ENCODE measurements at places on chromosomes 13 and 19. TPM values are rescaled to one million over a fixed set of nuclear protein-coding genes. Genes with fewer than 3 reads are reported as not detected.

Gene GGN
- 0.65 TPM for polyA plus RNA-seq

Gene PEX11G
- 1.7 TPM for polyA plus RNA-seq

Gene NAXD
- polyA plus RNA-seq: 27.2 TPM

Gene PLPPR2
- 50.2 TPM for polyA plus RNA-seq

Gene FXYD7
- 0.39 TPM for polyA plus RNA-seq

Gene KRTDAP
- polyA plus RNA-seq: not detected

DNA sequence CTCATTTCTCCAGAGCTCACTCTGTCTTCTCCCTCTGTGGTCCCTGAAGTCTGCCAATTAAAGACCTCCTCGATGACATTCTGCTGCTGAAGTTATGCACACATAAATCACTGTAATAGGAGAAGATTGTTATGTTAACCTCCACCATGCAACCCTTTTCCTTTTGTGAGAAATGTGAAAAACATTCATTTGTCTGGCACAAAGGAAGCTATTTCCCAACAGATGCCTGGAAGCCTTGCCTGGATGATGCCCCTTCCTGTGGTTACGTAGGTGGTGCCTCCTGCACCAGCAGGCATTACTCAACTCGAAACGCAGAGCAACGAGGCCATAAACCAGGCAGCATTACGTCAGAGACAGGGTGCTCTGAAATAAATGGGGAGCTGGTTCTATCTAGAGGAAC, 327.4 kb upstream of the ZNF507 start:
- no peak overlapping the region for H3K27ac ChIP-seq
- no peaks in the 10 kb centered on the region for H3K4me1 ChIP-seq
- no peaks in the 10 kb centered on the region for H3K36me3 ChIP-seq

DNA sequence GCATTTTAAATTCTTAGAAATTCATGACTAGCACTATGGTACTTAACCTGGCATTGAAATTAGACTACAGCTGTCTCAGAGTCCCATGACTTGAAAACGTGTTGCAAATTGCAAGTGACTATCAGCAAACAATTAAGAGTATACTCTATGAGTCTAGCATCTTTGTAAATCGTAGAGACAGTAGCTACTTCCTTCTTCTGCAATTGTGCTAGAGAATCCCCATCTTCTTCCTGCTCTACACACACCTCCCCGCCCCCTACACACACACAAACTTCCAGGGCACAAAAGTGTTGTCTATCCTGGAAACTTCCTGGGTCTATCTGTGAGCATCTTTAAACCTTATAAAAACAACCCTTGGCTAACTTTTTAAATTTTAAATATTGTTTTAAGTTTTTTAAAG, 35.2 kb upstream of the MIR17HG start:
- no peak overlapping the region for H3K27ac ChIP-seq
- no peaks in the 10 kb centered on the region for H3K27me3 ChIP-seq
- no peak for DNase-seq

GRCh38 chr19:3604987-3605343, 1.7 kb downstream of the TBXA2R start:
- H3K4me1 ChIP-seq: peaks cover 11% of the 10 kb centered on the region
- no peak overlapping the region for H3K27ac ChIP-seq

DNA sequence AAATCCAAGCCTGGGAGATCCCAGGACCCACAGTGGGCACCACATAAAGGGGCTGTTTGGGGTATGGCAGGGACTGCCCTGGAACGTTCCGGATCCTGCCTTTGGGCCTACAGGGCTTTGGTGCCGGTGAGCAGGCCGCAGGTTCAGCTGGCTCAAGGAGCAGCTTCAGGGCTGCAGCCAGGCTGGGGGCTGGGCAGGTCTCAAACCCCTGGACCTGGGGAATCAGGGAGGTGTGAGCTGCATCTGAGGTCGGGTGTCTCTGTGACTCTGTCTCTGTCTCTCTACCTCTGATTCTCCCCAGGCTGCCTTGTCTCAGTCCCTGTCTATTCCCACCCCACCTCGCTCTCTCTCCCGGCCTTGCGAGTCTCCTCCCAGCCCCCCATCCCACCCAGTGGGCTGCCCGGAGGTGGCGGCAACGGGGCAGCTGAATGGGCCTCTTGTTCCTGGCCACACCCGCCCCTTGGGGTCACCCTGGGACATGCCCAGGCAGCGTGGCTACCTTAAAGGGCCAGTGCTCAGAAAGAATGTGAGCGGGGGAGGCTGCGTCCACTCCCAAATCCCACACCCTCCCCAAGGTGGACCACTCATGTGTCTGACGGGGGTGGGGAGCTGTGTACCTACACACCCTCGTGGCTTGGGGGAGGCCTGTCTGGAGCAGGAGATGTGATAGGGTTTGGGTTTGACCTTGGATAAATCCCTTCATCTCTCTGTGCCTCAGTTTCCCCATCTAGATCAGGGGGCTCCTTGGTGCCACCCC, 31.1 kb downstream of the NFIC start:
- H3K27me3 ChIP-seq: no peaks in the 10 kb centered on the region
- peak overlapping the region; percentile 26 for H3K27ac ChIP-seq
- H3K4me1 ChIP-seq: peaks cover 17% of the 10 kb centered on the region
- no peak for DNase-seq

DNA sequence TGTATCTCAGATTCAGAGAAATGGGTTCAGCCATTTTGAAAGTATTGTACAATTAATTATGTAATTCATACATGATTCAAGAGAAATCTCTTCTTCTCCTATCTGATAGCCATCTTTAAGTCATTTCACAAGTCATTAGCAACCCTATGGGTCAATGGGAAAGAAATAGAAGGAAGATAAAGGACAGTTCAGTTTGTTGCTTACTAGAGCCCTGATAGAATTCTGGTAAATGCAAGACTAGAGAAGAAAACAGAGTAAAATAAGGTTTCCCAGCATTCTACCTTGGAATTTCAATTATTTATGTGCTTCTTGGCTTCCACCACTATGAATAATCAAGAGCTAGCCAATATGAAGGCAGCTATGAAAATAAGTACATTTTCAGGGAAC, 117.7 kb downstream of the LHFPL6 start:
- no peak overlapping the region for H3K27ac ChIP-seq
- peak; percentile 33 for DNase-seq
- no peak overlapping the region for H3K4me3 ChIP-seq
- H3K36me3 ChIP-seq: no peaks in the 10 kb centered on the region
- no peaks in the 10 kb centered on the region for H3K27me3 ChIP-seq

DNA sequence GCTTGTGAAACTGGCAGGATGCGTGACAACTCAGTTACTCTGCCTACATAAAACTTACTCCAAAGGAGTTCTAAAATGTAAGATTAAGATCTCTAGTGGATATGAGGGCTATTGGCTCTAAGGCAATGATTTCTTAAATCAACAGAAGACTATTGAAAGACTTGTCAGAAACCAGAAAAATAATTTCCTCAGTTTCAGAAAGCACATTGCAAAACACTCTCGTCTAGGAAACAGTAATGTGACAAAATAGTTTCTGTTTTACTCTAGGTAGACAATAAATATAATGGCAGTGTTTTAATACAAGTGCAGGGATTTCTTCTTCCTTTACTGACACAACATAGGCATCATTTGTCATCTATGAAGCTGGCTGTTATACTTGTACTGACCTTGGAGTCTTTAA, 230.1 kb downstream of the KCTD12 start:
- no peak overlapping the region for H3K27ac ChIP-seq
- no peak for DNase-seq
- no peaks in the 10 kb centered on the region for H3K36me3 ChIP-seq
- H3K27me3 ChIP-seq: no peaks in the 10 kb centered on the region
- H3K4me3 ChIP-seq: no peak overlapping the region

- no peaks in the 10 kb centered on the region for H3K27me3 ChIP-seq
- no peak for DNase-seq
- H3K36me3 ChIP-seq: peaks cover 1% of the 10 kb centered on the region
- peaks cover 3% of the 10 kb centered on the region for H3K4me1 ChIP-seq
These were observed 88.8 kb downstream of the FNDC3A start for GRCh38 chr13:49064476-49064875.

DNA sequence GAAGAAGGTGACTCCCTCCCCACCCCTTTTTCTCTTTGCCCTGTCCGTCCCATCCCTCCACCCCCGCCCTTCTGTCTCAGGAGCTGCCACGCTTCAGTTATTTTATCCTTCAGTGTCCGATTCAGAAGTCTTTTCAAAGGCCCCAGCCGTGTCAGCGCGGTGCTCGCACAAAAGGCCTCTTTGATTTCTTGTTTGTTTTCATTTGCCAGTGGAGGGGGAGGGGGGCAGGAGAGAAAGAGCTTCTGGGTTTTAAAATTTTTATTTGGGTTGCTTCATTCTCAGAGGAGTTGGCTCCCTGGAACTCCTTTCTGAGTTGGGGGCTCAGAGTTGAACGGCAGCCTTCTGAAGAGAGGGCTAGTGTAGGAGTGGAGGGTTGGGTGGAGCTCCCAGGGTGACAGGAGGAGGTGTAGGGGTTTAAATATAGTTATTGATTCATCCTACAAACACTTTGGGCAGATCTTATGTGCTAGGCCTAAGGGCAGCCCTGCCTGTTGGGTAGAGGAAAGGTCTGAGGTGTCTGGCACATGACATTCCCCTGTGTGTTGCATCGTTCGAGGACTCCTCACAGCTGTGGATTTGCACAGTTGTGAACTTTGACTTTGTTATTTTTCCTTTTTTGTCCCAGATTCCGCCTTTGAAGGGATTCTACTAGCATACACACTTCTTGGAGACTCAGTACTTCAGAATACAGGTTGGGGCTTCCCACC, 36.8 kb downstream of the NFIX start:
- peaks cover 32% of the 10 kb centered on the region for H3K36me3 ChIP-seq
- H3K27me3 ChIP-seq: no peaks in the 10 kb centered on the region
- H3K4me1 ChIP-seq: peaks cover 33% of the 10 kb centered on the region
- H3K27ac ChIP-seq: peak overlapping the region; percentile 51
- DNase-seq: peak; percentile 58

GRCh38 chr13:97205982-97206381, 16.2 kb upstream of the MBNL2 start:
- no peaks in the 10 kb centered on the region for H3K4me1 ChIP-seq
- no peaks in the 10 kb centered on the region for H3K27me3 ChIP-seq
- no peak overlapping the region for H3K27ac ChIP-seq
- no peaks in the 10 kb centered on the region for H3K36me3 ChIP-seq

DNA sequence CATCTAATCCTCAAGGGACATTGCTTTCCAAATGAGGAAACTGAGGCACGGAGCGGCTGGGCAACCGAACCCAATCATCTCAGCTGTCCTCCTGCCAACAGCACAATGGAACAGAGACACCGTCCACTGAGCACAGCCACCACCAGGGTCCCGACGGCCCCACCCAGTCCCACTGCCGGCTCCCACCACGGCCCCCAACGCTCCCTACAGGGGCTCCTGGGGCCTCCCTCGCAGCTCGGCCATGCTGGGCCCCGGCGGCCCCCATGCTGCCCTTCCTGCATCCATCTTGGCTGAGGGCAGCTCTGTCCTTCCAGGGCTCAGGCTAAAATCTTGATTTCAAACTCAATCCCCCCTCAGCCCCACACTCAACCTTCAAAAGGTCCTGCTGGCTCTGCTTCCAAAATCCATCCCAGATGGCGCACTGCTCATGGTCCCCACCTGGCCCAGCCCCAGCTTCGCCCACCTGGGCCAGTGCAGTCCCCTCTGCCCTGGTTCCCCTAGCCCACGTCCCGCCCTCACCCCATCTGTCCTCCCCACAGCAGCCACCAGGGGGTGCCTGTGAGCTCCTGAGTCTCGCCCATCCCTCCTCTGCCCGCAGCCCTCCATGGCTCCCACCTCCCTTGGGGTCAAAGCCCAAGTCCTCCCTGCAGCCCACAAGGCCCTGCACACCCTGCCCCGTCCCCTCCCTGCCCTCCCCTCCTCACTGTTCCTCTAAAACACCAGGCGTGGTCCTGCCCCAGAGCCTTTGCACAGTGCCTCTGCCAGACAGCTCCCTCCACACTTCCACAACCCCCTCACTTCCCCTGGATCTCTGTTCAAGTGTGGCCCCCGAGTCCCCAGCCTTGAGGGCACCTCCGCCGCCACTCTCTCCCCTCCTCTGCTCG, 7.9 kb downstream of the PIP5K1C start:
- no peak overlapping the region for H3K4me3 ChIP-seq
- no peak for DNase-seq
- no peaks in the 10 kb centered on the region for H3K4me1 ChIP-seq
- H3K27ac ChIP-seq: no peak overlapping the region
- no peaks in the 10 kb centered on the region for H3K27me3 ChIP-seq

DNA sequence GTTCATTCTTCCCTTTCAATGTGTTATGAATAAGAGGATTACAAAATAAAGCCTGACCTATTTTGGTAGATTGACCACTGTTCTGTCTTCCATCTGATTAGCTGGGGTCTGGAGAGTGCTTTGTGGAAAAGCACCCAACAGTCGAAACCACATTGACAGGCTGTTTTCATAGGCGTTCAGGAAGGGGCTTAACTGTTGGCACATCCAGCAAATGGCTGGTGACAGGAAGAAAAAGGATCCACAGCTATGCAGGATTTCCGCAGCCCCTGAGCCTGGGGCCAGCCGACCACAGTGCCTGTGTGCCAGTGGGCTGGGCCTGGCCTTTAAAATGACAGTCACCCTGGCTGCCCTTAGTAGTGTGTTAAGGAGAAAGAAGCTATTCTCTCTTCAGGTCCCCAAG, 113.3 kb downstream of the SIPA1L3 start:
- DNase-seq: no peak
- H3K27me3 ChIP-seq: no peaks in the 10 kb centered on the region
- H3K4me1 ChIP-seq: peaks cover 7% of the 10 kb centered on the region
- no peak overlapping the region for H3K4me3 ChIP-seq
- H3K36me3 ChIP-seq: no peaks in the 10 kb centered on the region

GRCh38 chr13:101019126-101019525, 344.5 kb upstream of the TMTC4 start:
- no peaks in the 10 kb centered on the region for H3K27me3 ChIP-seq
- no peaks in the 10 kb centered on the region for H3K36me3 ChIP-seq
- H3K27ac ChIP-seq: no peak overlapping the region
- peaks cover 2% of the 10 kb centered on the region for H3K4me1 ChIP-seq
- DNase-seq: no peak
- H3K4me3 ChIP-seq: no peak overlapping the region

DNA sequence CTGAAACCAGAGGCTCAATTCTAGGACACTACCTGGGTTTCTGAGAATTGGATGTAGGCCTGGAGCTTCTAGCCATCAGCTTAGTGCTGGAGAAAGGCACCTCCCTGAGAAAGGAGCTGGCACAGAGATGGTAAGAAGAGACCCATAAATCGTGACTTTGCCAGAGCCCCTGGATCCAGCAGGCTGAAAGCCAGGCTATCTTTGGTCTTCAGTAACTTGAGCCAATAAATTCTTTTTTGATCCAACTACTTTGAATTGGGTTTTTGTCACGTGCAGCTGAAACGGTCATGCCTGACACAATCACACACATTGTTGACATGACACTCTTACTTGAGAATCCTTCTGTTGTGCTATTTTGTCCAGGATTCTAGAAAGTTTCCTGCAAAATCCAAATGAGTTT, 103.4 kb downstream of the LHFPL6 start:
- peaks cover 3% of the 10 kb centered on the region for H3K4me1 ChIP-seq
- no peaks in the 10 kb centered on the region for H3K27me3 ChIP-seq
- no peak overlapping the region for H3K27ac ChIP-seq
- no peaks in the 10 kb centered on the region for H3K36me3 ChIP-seq
